ENCODE measurements at places on chromosomes 1 and 21. TPM values are rescaled to one million over a fixed set of nuclear protein-coding genes. Genes with fewer than 3 reads are reported as not detected.

DNA sequence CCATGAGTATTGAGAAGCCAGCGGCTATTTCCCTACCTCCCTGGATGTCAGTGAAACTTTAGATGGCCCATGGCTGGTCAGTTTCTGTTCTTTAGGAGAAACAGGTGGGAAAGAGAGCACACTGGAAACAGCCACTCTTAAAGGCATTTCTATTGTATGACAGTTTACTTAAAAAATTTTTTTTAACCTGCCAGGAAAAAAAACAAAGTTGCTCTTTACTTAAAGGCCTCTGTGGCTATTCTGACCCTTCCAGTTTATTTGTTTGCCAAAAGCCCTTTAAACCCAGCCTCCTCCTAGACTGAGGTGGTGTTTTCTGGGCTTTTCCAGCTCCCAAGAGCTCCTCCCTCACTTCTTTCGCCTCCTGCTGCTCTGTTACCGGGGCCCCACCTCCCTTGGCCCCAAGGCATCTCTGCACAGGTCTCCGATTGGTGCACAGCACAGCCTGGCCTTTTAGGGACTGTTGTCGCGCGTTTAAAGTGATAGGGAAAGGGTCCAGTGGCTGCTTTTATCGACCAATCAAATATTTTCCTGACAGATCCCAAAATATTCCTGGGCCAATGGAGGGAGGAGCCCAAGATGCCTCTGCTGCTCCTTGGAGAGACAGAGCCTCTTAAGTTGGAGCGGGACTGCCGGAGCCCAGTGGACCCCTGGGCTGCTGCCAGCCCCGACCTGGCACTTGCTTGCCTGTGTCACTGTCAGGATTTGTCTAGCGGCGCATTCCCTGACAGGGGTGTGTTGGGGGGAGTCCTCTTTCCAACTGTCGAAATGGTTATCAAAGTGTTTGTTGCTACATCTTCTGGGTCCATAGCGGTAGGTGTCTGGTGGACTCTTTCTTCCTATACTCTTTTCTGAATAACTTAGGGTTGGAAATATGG, at the start of gene SH3BGR:
TSS of gene SH3BGR (plus strand) at position 639 of the 875 bp plus-strand sequence. CDS start at position 766, 127 bp downstream.
- peaks cover 61% of the 10 kb centered on the region for H3K4me1 ChIP-seq
- H3K27me3 ChIP-seq: no peaks in the 10 kb centered on the region
- H3K36me3 ChIP-seq: no peaks in the 10 kb centered on the region
- H3K27ac ChIP-seq: peak within 1 kb of the TSS; percentile 98

- no peak overlapping the region for H3K4me3 ChIP-seq
- no peaks in the 10 kb centered on the region for H3K36me3 ChIP-seq
- H3K27me3 ChIP-seq: no peaks in the 10 kb centered on the region
- no peak for DNase-seq
Measured at GRCh38 chr1:186534401-186534800, 73.5 kb upstream of the PDC start.

DNA sequence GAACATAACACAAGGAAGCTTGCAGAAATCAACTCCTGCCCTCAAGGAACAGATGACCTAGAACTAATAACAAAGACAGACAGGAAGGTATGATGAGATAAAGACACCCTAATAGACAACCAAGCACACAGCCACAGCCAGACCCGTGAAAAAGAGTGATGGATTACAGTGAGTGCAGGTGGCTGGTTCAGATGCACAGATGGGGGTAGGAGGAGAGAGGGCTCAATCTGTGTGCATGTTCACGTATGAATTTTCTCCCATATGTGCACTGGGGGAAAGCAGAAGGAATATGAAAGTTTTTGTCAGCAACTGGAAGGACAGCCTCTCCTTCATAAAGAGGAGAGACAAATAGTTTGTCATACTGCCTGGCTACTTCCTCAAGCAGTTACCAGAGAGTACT, 367.1 kb downstream of the PBX1 start:
- no peak overlapping the region for H3K27ac ChIP-seq
- H3K4me1 ChIP-seq: peaks cover 22% of the 10 kb centered on the region
- no peak overlapping the region for H3K4me3 ChIP-seq
- H3K36me3 ChIP-seq: no peaks in the 10 kb centered on the region
- no peak for DNase-seq

DNA sequence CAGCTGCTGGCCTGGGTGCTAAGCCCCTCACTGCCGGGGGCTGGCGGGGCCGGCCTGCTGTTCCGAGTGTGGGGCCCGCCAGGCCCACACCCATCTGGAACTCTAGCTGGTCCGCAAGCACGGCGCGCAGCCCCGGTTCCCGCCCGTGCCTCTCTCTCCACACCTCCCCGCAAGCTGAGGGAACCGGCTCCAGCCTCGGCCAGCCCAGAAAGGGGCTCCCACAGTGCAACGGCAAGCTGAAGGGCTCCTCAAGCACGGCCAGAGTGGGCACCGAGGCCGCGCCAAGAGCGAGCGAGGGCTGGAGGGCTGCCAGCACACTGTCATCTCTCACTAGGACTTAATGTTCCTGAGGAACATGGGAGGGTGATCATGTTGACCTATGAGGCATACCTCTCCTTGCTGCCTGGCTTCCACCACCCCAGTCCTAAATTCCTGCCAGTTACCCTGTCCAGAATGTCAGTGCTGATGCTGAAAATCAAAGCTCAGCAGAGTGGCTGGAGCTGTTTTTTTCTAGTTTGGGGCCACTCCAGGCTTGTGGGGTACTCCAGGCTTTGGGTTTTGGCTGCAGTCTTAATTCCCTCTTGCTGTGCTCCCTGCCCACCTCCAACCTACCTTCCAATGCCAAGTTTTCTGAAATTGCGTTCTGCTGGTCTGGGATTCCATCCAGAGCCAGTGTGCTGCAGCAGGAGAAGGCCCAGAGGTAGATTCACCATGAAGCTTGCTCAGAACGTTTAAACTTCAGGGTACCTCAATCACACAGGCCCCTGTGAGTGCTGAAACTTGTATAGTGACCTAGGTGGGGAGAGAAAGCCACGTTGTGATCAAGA, 44.2 kb upstream of the LPGAT1 start:
- no peak for DNase-seq
- H3K4me1 ChIP-seq: no peaks in the 10 kb centered on the region
- H3K36me3 ChIP-seq: no peaks in the 10 kb centered on the region
- H3K27ac ChIP-seq: no peak overlapping the region
- no peaks in the 10 kb centered on the region for H3K27me3 ChIP-seq

Gene OR2T11
- not detected for total RNA-seq
